DMS153 (cell line): ENCODE measurements at places on chromosomes 13 and 19.

GRCh38 chr13:110628952-110629701 lies 13.8 kb downstream of the NAXD start:
- no peak for DNase-seq

DNA sequence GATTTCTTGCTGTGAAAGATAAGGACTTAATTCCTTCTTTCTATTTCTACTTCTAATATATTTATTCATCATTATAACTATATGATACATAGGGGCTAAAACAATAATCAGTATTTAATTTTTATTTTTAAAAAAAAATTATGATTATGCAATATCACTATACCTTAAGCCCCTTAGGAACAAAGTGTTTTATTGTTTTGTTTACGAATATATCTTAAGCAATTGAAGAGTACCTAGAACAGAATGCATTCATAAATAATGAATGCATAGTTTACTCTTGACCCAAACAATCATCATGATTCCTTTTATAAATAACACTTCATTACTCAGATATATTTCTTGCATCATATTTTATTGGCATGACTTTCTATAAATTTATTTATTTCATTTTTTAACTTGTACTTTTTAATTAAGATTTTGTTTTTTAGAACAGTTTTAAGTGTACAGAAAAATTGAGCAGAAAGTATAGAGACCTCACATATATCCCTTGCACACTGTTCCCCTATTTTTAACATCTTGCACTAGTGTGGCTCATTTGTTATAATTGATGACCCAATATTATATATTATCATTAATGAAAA lies 339.9 kb upstream of the SPRY2 start:
- DNase-seq: no peak

DNA sequence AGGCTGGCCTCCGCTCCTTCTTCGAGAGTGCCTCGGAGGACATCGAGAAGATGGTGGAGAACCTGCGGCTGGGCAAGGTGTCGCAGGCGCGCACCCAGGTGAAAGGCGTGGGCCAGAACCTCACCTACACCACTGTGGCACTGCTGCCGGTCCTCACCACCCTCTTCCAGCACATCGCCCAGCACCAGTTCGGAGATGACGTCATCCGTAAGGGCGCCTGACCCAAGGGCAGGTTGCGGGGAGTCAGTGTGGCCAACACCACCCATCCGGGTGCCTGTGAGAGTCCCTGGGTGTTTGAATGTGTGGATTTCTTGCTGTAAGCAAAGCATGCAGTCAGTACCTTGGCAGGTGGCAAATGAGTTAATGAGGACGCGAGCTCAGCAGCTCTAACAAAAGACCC lies 78.8 kb downstream of the RYR1 start:
- no peak for DNase-seq

- no peak for DNase-seq
These were observed at the start of gene PLVAP for GRCh38 chr19:17376935-17377600. PLVAP (minus strand) TSS chr19:17377342; CDS start chr19:17377288, 54 bp downstream.
